ENCODE measurements at places on chromosomes 11 and 22.

DNA sequence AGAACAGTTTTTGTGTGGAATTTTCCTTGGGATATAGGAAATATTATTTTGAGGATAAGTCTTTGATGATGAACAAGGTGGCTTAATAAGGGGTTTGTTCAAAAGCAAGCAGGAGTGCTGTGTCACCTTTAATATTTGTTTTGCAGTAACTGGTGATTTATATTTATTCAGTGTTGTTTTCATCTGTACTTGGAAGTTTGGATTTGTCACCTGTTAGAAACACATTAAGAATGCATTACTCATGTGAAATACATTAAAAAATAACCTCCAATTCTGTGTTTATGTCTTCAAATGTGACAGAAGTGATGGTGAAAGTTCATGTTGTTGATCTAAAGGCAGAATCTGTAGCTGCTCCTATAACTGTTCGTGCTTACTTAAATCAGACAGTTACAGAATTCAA, 70.5 kb downstream of the DKK3 start:
- no peak for DNase-seq

DNA sequence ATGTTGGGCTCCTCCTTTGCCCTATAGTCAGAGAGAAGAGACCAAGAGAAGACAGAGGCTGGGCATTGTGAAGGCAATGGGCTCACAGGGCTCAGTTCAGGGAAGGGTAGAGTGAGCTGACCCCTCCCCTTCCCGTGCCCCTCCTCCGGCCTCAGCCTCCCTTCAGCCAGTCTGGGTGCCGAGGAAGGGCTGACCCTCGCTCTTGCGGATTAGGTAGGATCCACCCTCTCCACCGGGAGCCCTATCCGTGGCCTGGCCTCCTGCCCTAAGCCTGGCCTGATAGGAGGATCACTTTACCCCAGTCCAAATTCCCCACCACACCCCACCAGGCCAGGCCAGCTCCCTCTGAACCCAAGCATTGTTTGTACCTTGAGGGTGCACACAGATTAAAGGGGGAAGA, 1.8 kb upstream of the PPP1R14B start:
- DNase-seq = no peak

DNA sequence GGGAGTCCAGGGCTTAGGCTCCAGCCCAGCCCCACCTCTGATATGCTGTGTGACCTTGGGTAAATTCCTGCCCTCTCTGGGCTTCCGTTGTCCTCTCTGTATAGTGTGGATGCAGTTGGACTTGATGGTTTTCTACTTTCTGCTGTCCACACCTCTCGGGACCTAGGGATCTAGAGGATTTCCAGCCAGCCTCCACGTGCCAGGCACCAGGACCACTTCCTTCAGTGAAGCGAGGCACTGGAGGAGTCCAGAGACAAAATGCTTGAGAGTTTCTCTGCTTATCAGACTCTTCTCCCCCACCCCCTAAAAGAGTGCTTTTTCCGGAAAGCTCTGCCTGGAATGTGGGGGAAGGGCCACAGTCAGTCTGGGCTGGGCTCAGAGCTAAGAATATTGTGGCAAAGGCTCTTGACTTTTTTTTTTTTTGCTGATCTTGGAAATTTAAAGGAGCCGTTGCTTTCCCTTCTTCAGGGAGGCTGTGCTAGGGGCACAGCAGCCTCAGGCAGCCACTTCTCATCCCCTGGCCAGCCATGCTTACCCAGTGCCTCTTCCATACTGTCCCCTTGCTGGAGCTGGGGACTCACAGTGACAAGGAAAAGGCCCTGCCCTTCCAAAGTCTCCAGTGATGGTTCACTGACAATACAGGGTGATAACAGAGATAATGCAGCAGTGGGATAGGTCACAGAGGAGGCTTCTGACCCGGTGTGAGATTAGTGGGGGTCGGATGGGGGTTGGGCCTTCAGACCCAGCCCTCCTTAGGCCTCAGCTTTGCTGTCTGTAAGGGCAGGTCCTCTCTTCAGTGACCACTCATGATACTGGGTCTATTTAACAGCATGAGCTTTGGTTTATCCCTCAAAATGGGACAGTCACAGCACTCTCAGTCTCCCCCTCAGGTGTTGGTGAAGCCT, 2.9 kb upstream of the SERPINH1 start:
- DNase-seq = no peak

GRCh38 chr11:82686211-82686610, 47.5 kb downstream of the FAM181B start:
- DNase-seq = no peak

DNA sequence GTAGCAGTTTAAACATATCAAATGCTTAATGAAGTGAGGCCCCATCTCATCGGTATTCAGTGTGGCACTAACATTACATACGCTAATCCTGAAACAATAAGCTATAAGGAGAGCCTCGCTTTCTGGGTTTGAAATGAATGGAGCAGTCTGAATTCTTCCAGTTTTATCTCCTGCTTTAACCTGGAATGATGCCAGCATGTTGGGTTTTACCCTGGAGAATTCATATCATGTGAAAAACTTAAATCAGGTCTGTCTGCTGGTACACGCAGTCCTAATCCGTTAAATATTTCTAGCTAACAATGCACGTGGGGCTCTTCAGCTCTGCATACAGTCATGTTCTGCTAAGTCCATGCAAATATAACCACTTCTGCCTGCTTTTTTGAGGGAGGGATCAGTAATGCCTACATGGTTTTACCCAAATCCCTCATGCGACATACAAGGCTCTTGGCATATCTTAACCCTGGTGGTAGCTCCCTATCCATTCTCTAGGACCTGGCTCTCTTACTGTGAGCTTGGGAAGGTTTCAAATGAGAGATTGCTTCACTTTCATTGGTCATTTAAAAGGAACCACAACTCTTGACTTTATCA, 92.7 kb downstream of the COMMD9 start:
- no peak for DNase-seq

- no peak for DNase-seq
Observed at GRCh38 chr11:69131644-69132300, 24.0 kb upstream of the SMIM38 start.

DNA sequence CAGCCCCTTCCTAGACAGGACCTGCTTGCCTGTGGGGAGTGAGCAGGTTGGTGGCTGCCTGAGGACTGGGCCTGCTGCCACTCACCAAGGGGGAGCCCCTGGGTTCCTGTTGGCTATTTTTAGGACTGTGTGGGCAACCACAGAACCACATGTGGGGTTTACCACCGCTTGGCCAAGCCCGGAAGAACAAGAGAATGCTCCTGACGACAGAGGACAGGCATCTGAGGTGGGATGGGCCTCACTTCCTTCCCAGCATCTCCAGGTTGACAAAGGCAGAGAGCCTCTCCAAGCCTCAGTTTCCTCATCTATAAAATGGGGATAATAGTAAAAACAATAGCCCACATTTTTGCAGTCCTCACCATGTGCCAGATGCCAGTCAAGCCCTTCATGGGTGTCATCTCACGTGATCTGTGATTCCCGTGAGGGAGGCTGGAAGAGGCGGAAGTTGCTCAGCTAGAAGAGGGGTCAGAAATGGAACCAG, 43.6 kb downstream of the LRRC32 start:
- DNase-seq = no peak

DNA sequence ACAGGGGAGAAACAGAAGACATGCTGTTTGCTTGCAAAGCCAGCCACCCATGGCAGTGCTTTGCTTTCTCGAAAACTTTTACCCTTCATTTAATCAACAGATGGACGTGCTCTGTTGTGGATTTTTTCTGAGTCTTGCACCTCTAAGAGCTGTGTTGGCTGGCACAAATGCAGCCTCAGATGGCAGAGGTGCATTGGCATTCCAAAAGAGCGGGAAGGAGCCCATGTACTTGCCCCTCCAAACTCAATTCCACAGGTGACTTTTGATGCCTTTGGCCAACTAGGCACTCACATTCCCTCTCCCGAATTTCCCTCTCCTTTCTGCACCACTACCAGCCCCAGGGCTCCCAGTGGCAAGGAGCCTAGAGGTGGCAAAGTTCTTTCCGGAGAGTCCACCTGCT, 1.2 kb downstream of the KIRREL3 start:
- no peak for DNase-seq

DNA sequence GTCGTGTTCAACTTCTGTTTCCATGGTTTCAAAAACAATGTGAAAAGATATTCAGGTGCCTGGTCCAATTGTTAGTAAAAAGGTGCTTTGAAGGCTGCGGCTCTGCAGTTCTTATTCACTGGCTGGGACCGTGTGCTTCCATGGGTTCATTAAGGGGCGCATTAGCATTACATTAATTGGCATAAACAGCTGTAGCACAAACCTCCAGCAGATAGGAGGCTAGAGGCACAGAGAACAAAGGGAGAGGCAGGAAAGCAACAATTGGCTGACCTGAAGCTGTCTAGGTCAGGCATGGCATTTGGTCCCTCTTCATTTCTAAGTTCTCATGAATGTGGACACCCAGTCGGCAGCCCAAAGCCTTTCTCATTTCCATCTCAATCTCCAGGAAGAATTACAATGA, 16.6 kb downstream of the PAK1 start:
- no peak for DNase-seq

DNA sequence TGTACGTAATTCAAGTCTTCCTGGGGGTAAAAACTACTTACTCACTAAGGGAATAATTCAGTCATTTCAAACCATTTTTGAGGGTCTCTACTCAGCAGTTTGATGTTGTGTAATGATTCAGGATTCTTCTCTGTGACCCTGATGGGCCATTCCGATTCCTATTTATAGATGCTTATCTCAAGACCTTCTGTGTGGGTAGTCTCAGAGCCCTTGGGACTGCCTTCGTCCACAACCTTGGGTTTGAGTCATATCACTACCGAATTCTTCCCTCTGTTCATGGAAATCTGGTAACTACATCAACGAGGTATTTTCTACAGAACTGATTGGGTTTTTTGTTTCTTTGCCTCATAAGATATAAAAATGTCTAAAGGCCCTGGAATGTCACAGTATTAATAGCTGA, 14.3 kb upstream of the CBX6 start:
- DNase-seq = no peak

- no peak for DNase-seq
Observed at GRCh38 chr22:45731798-45732495, 60.3 kb downstream of the ATXN10 start.

DNA sequence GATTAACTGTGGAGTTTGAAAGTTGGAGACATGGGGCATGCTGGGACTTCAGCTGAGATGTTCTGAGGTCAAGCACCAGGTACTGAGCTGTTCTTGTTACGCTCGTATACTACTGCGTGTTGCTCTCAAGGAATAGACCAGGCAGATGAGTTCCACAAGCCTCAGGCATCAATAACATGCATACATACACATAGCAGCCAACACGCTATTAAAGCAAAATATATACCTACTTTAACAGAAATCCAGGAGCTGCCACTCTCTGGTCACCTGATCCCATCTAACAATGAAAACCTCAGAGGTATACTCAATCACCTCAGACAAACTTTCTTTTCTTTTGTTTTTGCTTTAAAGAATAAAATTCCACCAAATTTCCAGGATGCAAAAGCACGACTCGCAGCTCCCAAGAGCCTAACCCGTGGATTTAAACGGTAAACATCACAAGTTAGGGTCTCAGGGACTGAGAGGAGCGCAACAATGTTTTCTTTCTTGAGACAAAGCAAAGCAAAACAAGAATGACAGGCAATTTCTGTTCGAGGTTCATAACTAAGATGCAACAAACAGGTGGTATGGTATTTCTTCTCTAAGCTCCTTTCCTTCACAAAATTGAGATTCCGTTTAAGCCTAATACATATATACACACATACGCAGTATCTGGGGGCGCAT, 16.5 kb downstream of the BLID start:
- no peak for DNase-seq

- peak; percentile 90 for DNase-seq
Observed at GRCh38 chr22:50244420-50245213, at the start of gene TUBGCP6. Gene TUBGCP6, minus strand, starts transcription at chr22:50245023. Its CDS starts 564 bp downstream, at chr22:50244459.

GRCh38 chr11:69554849-69555248, 73.4 kb downstream of the LINC01488 start:
- no peak for DNase-seq

DNA sequence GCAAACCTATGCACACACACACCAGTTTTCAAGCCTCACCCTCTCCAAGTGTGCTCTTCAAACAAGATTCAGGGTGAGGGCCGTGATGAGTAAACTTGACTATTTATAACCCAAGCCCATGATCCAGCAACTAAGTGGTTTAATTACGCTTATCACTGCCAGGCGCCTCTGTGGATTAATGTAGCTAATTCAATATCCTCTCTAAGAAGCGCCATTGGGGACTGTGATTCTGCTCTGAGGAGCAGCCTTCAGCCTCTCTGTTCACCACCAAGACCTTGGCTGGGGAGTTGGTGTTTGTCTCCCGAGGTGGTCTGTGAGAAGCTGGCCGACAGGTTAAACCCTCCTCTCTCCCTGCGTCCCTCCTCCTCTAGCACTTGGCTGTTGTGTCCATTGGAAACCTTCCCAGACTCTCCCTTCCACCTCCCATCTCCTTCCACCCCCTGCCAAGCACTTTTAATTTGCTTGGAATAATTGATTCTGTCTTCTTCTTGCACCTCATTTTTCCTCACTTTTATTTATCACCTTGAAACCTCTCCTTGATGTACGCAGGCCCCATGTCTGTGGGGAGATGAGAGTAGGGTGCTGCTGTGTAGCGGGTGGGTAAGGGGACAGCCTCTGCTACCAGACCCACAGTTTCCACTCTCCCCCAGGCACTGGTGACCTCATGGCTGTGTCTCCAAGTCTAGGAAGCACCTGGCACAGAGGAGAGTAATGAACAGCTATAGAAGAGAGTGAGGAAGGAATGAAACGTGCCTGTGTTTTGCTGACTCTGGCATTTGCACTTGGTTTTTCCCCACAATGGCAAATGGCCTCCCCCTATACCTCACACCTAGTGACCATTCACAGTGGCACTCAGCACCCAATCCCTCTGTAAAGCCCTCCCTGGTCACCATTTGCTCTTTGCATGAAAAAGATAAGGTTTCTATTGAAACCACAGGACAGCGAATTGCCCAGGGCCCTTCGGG, 236.6 kb downstream of the GRIK4 start:
- DNase-seq = no peak

GRCh38 chr11:129317571-129317970, 58.1 kb upstream of the BARX2 start:
- DNase-seq = no peak

DNA sequence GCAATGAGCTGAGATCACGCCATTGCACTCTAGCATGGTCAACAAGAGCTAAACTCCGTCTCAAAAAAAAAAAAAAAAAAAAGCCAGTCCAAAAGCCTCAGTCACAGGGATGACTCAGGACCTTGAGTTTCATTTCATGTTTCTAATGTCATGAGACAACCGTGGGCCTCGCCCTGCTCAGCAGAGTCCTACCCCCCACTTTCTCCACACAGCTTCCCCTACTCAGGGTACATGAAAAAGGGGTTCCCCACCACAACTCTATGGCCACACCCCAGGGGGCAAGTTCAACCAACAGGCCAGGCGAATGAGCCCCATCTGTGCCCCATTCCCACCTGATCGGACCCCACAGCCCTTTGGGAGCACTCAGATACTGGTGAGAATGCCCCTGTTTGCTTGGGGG, 24.3 kb upstream of the ADA2 start:
- no peak for DNase-seq

- no peak for DNase-seq
Observed at GRCh38 chr11:32029721-32030120, 61.2 kb upstream of the RCN1 start.

GRCh38 chr11:124738713-124739478, 846 bp upstream of the NRGN start:
- DNase-seq = no peak

All from central memory CD4-positive, alpha-beta T cell (primary cell).